CD14-positive monocyte (primary cell): ENCODE measurements at places on chromosomes 1 and 21.

DNA sequence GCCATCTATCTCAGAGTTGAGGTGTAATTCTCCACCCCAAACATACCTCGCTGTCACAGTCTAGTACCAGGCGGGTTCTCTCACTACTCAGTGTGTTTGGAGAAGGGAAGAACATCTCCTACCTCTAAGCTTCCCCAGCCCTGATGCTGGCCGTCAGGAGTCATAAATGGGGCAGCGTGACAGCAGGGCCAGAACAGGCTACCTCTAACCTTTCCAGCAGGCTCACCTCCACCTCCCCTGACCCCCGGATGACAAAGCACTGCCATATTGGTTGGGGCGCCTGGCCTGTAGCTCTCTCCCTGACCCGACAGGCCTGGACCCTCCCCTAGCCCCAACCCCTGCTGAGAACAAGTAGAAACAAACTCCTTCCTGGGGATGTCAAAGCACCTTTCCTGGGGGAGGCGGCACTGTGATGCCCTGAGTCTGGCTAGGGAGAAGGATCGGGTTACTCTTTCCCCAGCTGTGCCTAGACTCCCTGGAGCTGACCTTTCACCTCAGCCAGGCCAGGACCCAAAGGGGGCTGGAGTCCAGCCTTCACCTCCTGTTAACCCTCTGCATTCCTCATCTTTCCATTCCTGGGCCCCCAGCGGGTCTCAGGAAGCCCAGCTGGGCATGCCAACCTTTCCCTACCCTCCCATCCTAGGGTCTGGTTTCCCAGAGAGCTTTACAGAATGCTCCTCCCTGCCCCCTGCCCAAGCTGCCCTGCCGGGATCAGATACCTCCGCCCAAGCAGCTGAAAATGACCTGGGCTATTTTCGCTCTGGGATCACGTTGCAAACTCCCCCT lies 34.2 kb downstream of the AHDC1 start:
- DNase-seq: no peak

DNA sequence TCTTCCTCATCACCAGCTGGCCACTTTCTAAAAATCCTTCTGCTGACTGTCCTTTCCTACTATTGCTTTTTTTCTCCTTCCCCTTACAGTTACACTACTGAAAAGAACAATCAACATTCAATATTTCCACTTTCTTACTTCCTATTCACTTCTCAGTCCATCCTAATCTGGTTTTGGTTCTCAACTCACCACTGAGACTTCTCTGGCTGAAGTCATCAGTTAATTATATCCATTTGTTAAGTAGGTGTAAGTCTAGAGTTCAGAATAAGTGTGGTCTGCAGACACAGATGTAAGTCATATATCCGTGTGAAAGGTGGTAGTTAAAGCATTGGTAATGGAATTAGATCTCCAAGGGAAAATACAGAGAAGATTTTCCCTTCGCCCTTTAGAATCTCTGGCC lies 21.4 kb downstream of the PEA15 start:
- no peak for DNase-seq

GRCh38 chr1:32100807-32101708 lies 6.8 kb upstream of the KPNA6 start:
- DNase-seq: no peak

- DNase-seq: no peak
Observed at GRCh38 chr1:5150191-5150590, 495.8 kb downstream of the AJAP1 start.

DNA sequence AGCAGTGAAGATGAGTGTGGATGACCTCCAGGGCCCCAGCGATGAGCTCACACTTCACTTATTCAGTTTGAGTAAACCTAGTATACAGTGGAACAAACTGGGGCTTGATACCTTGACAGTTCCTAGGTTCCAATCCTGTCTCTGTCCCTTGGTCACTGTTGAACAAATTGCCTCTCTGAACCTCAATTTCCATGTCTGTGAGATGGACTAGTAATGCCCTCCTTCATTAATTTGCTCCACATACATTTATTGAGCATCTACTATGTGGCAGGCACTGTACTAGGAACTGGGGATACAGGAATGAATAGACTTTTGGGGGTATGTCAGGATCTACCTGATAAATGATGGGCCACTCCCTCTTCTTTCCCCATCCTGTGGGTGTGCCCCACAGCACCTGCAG lies 57.3 kb downstream of the SDC3 start:
- no peak for DNase-seq

DNA sequence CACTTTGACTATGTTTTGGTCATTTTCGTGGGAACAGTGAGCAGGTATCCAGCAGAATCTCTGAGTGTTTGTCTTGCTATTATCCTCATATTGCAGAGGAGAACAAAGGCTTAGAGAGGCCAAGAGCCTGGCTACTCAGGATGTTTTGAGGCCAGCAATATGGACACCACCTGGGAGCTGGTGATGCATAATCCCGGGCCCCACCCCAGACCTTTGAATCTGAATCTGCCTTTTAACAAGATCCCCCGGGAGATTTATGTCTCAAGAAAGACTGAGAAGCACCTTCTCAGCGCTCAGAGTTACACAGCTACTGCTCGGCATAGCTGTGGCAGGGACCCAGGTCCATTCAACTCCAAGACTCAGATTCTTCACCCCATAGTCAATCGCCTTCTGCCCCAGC lies 72.8 kb downstream of the PTPRU start:
- no peak for DNase-seq

DNA sequence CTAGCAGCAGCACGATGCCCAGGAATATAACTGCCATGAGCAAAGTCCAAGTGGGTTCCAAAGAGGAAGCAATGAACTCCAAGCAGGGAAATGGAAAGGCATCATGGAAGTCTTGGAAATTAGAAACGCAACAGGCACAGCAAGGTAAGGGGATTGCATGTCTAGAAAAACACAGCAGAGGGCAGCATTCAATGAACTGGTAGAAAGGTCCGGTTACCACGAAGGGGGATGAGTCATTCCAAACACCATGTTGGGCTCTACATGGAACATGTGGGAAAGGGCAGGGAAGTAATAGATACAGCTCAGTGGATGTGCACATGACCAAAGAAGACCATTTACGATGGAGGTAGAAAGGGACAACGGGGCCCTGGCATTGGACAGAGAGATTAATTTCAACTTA lies 36.4 kb downstream of the RXRG start:
- no peak for DNase-seq

- no peak for DNase-seq
Observed at GRCh38 chr1:178953538-178954324, 72.0 kb upstream of the FAM20B start.

DNA sequence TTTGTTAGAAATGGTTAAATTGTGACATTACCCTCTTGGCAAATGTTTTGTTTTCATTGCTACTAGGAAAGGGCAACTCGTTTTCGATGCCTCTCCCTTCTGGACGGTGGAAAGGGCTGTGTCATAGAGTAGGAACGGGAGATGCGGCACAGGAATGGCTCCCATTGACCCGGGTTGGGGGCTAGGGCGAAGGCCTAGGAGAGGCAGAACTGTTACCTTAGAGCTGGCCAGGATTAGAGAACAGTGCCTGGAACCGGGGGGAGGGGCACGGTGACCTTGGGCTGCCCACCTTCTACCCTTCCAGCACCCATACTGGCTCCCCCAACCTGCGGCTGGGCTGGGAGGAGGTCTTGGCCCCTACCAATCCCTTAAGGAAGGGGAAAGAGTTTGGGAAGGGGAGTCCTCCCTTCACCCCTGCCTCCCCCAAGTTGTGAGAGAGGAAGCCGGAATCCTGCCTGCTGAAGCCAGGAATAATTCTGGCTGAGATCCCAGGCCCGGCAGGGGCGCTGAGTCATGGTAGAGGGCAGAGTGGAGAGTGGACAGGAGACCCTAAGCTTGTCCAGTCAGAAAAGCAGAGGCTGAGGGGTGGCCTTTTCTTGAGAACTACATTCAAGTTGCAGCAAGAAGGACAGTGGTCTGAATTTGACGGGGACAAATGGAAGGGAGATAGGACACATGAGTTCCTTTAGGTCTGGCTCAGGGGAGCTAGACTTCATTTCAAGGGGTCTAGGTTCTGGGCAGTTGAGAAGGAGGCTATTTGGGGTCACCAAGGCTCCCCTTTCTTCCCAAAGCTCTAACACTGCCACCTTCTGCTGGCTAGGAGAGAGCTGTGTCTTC lies 8.2 kb downstream of the LMNA start:
- no peak for DNase-seq

DNA sequence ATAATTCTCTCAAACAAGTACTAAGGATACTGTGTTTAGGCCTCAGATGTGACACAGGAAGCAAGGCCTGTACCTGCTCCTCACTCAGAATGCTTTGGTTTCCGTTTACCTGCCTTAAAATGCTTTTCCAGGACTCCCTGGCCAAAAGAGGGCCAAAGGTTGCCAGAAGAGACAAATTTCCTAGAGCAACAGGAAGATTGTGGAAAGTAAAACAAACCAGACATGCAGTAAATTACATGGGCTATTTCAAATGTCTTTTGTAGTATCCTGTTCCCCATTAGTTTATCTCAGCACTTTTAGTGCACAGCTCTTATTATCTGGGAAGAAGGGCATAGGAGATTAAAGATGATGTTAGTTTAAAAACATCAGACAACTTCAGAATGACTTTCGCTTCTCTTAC lies 280.0 kb downstream of the NFIA start:
- no peak for DNase-seq

DNA sequence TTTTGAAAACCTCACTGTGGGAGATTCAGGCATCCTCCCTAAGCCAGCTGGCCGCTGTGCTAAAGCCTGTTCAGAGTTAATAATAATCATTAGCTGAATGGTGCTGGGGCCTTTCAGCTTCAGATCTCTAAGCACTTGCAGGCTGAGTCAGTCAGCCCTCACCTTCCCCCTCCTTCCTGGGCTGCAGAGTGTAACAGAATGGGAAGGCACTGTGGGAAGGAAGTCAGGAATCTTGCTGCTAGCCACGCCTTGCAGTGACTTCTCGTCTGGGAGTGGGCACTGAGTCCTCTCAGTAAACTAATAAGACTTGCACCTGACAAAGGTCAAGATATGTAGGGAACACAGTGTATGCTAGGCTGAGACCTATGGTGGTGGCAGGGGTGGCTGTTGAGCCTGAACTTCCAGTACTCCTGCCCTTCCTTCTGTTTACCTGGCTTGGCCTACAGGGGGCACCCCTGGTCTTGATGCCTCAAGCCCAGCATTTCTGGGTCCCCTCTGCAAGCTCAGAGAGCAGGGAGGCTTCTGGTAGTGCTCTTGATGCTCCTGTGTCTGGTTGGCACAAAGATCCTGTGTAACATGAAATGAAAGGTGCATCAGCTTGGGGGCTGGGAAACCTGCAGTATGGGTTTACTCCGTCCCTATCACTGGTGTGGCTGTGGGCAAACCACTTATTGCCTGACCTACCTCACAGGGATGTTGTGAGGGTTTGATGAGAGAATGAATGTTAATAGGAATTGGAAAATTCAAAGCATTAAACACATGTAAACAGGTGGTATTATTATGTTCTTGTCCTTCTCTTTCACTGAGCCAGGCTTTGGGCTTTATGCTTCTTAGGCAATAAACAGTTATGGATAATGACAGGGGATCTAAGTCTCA lies 6.0 kb downstream of the CYB561D1 start:
- DNase-seq: no peak

- no peak for DNase-seq
Observed at GRCh38 chr1:185735701-185736064, 1.5 kb downstream of the HMCN1 start.
